ENCODE measurements at places on chromosomes 16 and 17. TPM values are rescaled to one million over a fixed set of nuclear protein-coding genes. Genes with fewer than 3 reads are reported as not detected.
A peak's percentile ranks its signal among the peaks of the same experiment; 100 is the strongest.

DNA sequence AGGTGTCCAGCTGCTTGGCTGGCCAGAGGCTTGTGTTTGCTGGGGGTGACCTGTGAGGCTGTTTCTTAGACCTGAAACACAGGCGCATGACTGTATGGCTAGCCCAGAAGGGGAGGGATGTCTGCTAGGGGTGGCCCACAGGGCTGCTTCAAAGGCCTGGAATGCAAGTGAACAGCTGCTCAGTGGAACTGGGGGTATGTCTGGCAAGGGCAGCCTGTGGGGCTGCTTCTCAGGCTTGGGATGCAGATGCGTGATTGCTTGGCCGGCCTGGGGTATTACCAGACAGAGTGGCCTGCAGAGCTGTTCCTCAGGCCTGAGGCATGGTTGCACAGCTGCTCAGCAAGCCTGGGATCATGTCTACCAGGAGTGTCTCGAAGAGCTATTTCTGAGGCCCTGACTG, 20.5 kb downstream of the TANC2 start:
- DNase-seq = no peak
- no peak overlapping the region for H3K4me3 ChIP-seq
- H3K4me1 ChIP-seq = peaks cover 4% of the 10 kb centered on the region
- no peaks in the 10 kb centered on the region for H3K27me3 ChIP-seq

DNA sequence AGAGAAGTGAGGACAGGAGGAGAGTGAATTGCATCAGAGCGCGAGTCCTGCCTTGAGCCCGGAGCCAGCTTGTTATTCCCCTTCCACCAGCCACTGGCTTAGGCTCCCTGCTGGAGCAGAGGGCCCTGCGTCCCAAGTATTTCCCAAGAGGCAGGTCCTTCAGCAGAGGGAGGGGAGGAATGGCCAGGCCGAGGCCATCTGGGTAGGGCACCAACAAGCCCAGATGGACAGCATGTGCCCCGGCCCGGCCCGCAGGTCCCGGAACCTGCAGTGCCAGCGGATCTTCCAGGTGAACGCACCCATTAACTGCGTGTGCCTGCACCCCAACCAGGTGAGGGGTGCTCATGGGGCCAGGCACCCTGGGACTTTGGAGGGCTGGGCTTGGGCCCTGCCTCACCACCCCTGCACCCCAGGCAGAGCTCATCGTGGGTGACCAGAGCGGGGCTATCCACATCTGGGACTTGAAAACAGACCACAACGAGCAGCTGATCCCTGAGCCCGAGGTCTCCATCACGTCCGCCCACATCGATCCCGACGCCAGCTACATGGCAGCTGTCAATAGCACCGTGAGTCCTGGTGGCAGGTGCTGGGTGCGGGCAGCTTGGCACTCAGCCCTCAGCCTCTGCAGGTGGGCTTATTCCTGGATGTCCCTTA, 1.7 kb downstream of the MLST8 start:
- H3K27me3 ChIP-seq = no peaks in the 10 kb centered on the region
- H3K36me3 ChIP-seq = peaks cover 17% of the 10 kb centered on the region

- no peak overlapping the region for H3K4me3 ChIP-seq
- H3K27ac ChIP-seq = no peak overlapping the region
- peaks cover 5% of the 10 kb centered on the region for H3K4me1 ChIP-seq
- no peak for DNase-seq
- H3K27me3 ChIP-seq = no peaks in the 10 kb centered on the region
- H3K36me3 ChIP-seq = no peaks in the 10 kb centered on the region
Measured at GRCh38 chr17:41212524-41213169, 13.8 kb upstream of the KRTAP9-2 start.

The TERB1 gene
- 0.36 TPM for total RNA-seq

The TNP2 gene
- not detected for total RNA-seq

DNA sequence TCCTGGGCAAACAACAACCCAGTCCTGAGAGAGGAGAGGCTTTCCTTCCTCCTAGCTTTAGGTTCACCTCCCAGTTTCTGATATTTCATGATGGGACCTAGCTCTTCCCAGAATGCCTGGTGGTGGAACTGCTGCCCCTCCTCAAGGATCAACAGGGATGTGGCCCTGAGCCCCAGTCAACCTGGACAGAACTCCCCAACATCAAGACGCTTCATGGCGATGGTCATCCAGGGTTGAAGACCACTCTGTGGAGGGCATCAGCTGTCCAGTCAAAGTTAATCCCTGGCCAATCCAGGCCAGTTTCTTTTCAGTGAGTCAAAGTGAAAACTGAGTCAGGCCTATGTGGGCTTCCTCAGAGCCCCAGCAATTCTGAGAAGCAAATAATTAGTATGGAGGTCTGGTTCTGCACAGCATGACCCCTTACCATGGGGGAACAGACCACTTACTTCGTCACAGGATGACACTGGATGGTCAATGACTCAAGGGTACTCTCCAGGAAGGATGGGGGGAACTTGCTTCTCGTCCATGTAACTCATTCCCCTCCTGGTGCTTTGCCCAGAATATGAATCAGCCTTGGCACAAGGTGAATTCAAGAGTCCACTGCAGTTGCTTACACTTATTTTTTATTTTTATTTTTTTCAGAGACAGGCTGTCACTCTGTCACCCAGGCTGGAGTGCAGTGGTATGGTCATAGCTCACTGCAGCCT, 14.7 kb upstream of the XYLT2 start:
- DNase-seq = peak; percentile 91
- no peak overlapping the region for H3K4me3 ChIP-seq
- no peaks in the 10 kb centered on the region for H3K36me3 ChIP-seq
- no peaks in the 10 kb centered on the region for H3K27me3 ChIP-seq
- H3K27ac ChIP-seq = peak overlapping the region; percentile 66

The CCDC40 gene
- total RNA-seq = 11.8 TPM

DNA sequence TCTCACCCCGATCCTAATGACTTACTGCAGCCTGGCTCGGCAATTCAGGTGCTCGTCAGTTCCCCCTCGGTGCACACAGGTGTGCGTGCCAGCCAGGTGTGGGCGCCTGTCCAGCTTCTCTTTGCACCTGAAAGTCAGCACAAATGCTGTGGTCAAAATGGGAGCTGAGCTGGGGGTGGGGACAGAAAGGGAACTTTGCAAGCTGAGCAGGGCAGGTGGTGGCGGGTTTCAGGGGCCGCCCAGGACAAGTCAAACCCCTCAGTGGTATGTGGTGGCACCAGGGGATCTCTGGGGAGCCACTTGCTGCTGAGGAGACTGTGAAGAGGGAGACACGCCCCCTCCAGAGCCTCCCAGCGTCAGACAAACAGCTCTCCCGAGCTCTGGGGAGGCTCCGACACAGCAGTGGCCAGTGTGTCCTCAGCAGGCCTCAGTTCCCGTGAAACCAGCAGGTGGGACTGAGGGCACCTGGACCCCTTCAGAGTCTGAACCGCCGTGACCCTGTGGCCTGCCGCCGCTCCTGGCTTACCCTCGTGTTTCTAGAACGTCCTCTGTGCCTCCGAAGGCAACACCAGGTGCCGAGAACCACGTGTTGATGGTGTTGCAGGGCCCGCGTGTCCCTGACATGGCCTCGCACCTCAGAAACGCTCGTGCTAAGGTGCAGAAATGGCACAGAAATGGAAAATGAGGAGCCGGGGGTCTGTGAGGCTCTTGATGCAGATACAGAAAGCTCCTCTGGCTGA, 233.5 kb upstream of the TNRC6C start:
- no peaks in the 10 kb centered on the region for H3K36me3 ChIP-seq
- no peak overlapping the region for H3K27ac ChIP-seq
- DNase-seq = no peak
- no peak overlapping the region for H3K4me3 ChIP-seq
- no peaks in the 10 kb centered on the region for H3K4me1 ChIP-seq

GRCh38 chr17:50479522-50480141, 972 bp downstream of the RSAD1 start:
- H3K27me3 ChIP-seq = no peaks in the 10 kb centered on the region
- peaks cover 14% of the 10 kb centered on the region for H3K36me3 ChIP-seq
- no peak overlapping the region for H3K27ac ChIP-seq

The YPEL3 gene
- total RNA-seq = 28.2 TPM

- H3K4me1 ChIP-seq = peaks cover 23% of the 10 kb centered on the region
- H3K36me3 ChIP-seq = no peaks in the 10 kb centered on the region
- H3K27me3 ChIP-seq = no peaks in the 10 kb centered on the region
- peak overlapping the region; percentile 81 for H3K27ac ChIP-seq
- DNase-seq = no peak
- no peak overlapping the region for H3K4me3 ChIP-seq
Measured at GRCh38 chr17:20092261-20092867, 83.2 kb downstream of the SPECC1 start.

GRCh38 chr17:5667871-5668270, 83.6 kb upstream of the NLRP1 start:
- no peak overlapping the region for H3K4me3 ChIP-seq
- no peak overlapping the region for H3K27ac ChIP-seq
- H3K4me1 ChIP-seq = no peaks in the 10 kb centered on the region
- H3K36me3 ChIP-seq = no peaks in the 10 kb centered on the region
- H3K27me3 ChIP-seq = peaks cover 15% of the 10 kb centered on the region

The NPIPA7 gene
- total RNA-seq = 0.59 TPM

GRCh38 chr17:41131979-41132378, 8.0 kb upstream of the KRTAP4-12 start:
- H3K27ac ChIP-seq = peak overlapping the region; percentile 22
- no peak for DNase-seq
- H3K36me3 ChIP-seq = no peaks in the 10 kb centered on the region
- no peaks in the 10 kb centered on the region for H3K27me3 ChIP-seq

DNA sequence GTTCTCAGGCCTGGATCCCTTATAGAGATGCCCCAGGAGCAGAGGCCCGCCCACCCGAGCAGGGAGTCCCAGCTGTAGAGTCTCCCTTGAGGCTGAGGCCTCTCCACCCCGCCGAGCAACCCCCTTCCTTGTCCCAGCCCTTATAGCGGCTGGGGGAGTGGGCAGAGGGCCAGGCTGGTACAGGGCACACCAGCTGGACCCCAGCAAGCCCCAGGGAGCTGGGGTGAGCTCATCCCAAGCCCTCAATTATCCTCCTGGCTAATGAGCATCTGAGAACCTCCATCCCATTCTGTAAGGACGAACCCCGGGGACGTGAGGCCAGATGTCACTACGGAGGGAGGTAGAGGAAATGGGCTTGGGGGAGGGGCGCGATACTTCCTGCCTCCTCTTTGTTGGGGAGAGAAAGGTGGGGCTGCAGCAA, 3.2 kb upstream of the SNN start:
- H3K4me3 ChIP-seq = no peak overlapping the region
- no peak overlapping the region for H3K27ac ChIP-seq
- peaks cover 14% of the 10 kb centered on the region for H3K4me1 ChIP-seq

Data from osteoblast (primary cell).